ENCODE measurements at places on chromosomes 13 and 19. TPM values are rescaled to one million over a fixed set of nuclear protein-coding genes. Genes with fewer than 3 reads are reported as not detected.

Gene ZNF880
- total RNA-seq: 0.69 TPM

Gene ANGPTL8
- total RNA-seq: not detected

Gene MADCAM1
- total RNA-seq: 0.12 TPM

Gene ALOX5AP
- total RNA-seq: 9.7 TPM

Gene KRTDAP
- not detected for total RNA-seq

Gene IGLON5
- total RNA-seq: not detected

Gene SMIM24
- 0.90 TPM for total RNA-seq

Gene ZNF709
- total RNA-seq: not detected

Gene IZUMO4
- 0.56 TPM for total RNA-seq

Gene PGLYRP1
- total RNA-seq: not detected

Gene COG6
- total RNA-seq: 5.8 TPM

Gene ERICH6B
- not detected for total RNA-seq

Gene TEKTIP1
- not detected for total RNA-seq

Gene C19orf12
- 44.7 TPM for total RNA-seq

Gene TMEM161A
- 24.3 TPM for total RNA-seq

Gene GPR32
- not detected for total RNA-seq

Gene GNA15
- total RNA-seq: 0.15 TPM

Gene ZNF560
- not detected for total RNA-seq

Gene PLEKHA4
- total RNA-seq: 1.9 TPM

Gene TEX29
- not detected for total RNA-seq

Gene YJEFN3
- total RNA-seq: 3.7 TPM

Gene KCNN4
- total RNA-seq: 55.5 TPM

Gene ZNF98
- total RNA-seq: not detected

Gene ZNF791
- 6.1 TPM for total RNA-seq

Gene FAM174C
- 95.1 TPM for total RNA-seq

Gene PLIN5
- 0.12 TPM for total RNA-seq

Gene B3GNT3
- total RNA-seq: 4.1 TPM

Gene MKNK2
- total RNA-seq: 57.8 TPM

Gene NAA16
- 8.4 TPM for total RNA-seq

Gene PLEKHF1
- total RNA-seq: 8.4 TPM

Gene HSD17B14
- total RNA-seq: 14.1 TPM

Gene KIR3DL2
- 0.06 TPM for total RNA-seq

Gene APOC1
- total RNA-seq: 110 TPM

Gene ZNF585A
- 5.9 TPM for total RNA-seq

Gene ATP4A
- not detected for total RNA-seq

Gene IFNL1
- 0.10 TPM for total RNA-seq

Gene ZNF724
- total RNA-seq: 0.83 TPM

Gene ACP7
- total RNA-seq: 0.06 TPM

Gene ZNF345
- total RNA-seq: 0.05 TPM

Gene SIGLEC8
- total RNA-seq: not detected

Gene KLK12
- not detected for total RNA-seq

Gene RUBCNL
- total RNA-seq: 0.10 TPM

Gene TOMM40
- total RNA-seq: 225 TPM

Gene GPR4
- total RNA-seq: 0.29 TPM

Gene CCL25
- not detected for total RNA-seq

Gene VN1R2
- not detected for total RNA-seq

Gene LIM2
- total RNA-seq: not detected

Gene CD70
- 24.9 TPM for total RNA-seq

Gene ITGBL1
- 1.5 TPM for total RNA-seq

Gene MAST1
- total RNA-seq: 1.8 TPM

Gene TLE5
- total RNA-seq: 192 TPM

Gene TRPC4
- not detected for total RNA-seq

Gene CGB2
- total RNA-seq: not detected

Gene FCAR
- not detected for total RNA-seq

Gene ZNF284
- total RNA-seq: 0.30 TPM

Gene ZNF66
- not detected for total RNA-seq

Gene HRC
- not detected for total RNA-seq

Measured in A549 treated with Hydrocortisone at 1 μM for 4 hours (cell line).